ENCODE measurements at places on chromosomes 4 and X. TPM values are rescaled to one million over a fixed set of nuclear protein-coding genes. Genes with fewer than 3 reads are reported as not detected.

XAGE2 gene
- not detected for total RNA-seq

GPR78 gene
- under 0.01 TPM for total RNA-seq

MSX1 gene
- 1.1 TPM for total RNA-seq

NSDHL gene
- 22.8 TPM for total RNA-seq

GRCh38 chr4:46648088-46648744, 258.3 kb upstream of the GABRA2 start:
- DNase-seq: peak; percentile 64
